ENCODE measurements at places on chromosomes 1 and 21.

GRCh38 chr1:165988275-165988674 lies 160.9 kb downstream of the UCK2 start:
- DNase-seq, result no peak

DNA sequence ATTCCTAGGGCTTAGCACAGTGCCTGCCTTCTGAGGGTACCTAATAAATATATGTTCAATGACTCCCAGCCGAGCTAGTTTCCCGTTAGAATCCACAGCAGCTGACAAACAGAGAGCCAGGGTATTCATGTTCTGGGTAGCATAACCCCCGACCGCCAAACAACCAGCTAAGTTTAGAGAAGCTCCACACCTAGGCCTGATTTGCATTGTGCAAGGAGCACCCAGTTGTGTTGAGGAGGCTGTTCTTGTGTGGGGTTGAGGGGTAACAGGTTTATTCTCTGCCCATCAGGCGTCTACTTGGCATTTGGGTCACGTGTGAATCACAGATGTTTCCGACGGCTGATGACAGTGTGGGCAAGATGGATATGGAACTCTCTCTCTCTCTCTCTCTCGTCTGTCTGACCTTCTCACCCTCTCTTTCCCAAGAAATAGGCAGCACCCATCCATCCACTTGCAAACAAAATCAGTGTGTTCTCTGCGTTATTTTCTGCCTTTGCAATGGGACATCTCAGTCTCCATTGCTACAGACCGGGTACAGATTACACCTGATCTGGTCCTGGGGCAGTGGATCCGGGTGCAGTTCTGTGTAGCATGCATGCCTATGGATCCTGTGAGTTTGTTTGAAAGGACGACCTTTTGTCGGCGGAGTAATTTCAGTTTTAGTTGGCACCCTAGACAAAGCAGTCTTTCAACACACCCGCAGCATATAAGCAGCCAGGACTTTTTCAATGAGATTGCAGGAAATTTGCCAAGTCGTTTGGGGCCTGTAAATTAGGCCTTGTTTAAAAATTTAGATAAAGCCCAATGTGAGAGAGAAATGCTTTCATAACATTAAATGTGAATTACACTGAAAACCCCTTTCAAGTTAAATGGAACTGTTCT lies 29.4 kb downstream of the KAZN start:
- DNase-seq, result no peak

GRCh38 chr1:219000631-219001030 lies 173.0 kb upstream of the LYPLAL1 start:
- no peak for DNase-seq

GRCh38 chr1:1062348-1063163 lies 11.6 kb downstream of the RNF223 start:
- DNase-seq, result no peak

GRCh38 chr1:177969825-177970371 lies at the start of gene SEC16B:
TSS of gene SEC16B (minus strand) at chr1:177970058. CDS start at chr1:177967981, 2,077 bp downstream.
- no peak for DNase-seq

- DNase-seq, result no peak
Observed at GRCh38 chr1:200665861-200666260, 3.8 kb downstream of the DDX59 start.

- DNase-seq, result no peak
Observed at GRCh38 chr1:66043186-66043585, 250.5 kb downstream of the PDE4B start.
